ENCODE measurements at places on chromosomes 11 and 22. TPM values are rescaled to one million over a fixed set of nuclear protein-coding genes. Genes with fewer than 3 reads are reported as not detected.
A peak's percentile ranks its signal among the peaks of the same experiment; 100 is the strongest.

DNA sequence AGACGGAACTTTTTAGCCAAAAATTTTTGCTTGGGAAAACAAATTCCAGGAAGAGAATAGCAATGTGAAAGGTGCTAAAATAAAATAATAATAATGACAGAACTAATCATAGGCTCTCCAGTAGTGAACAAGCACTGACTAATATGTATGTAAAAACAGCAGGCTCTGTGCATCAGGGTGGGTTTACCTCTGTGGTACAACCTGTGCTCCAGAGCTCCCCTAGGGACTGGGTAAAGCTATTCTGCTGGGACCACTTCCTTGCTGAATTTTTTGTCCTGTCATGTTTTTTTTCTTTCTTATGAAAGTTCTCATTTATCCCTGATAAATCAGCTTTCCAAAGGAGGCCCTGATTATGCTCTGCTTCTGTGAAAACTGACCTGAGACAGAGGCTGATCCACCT, 18.8 kb downstream of the LUZP2 start:
- no peaks in the 10 kb centered on the region for H3K36me3 ChIP-seq

GLB1L2 gene
- total RNA-seq: 1.1 TPM

IL10RA gene
- total RNA-seq: 123 TPM

DNA sequence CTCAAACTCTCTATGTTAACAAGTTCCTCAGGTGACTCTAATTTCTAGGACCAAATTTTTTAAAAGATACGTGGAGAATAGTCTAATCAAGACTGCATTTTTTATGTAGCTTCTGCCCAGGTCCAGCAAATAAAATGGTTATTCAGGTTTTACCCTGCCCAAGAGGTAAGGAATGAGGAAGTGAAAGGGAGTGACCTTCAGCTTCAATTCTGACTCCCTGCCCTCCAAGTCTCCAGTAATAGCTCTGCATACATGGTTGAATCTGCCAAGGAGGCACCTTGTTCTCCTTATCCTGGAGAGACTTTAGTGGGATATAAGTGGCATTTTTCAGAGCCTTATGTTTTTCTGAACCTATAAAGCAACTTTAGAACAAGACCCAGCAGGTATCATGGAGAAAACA, 15.5 kb downstream of the MUC15 start:
- no peaks in the 10 kb centered on the region for H3K36me3 ChIP-seq
- H3K4me1 ChIP-seq: no peaks in the 10 kb centered on the region
- no peak overlapping the region for H3K27ac ChIP-seq
- H3K27me3 ChIP-seq: no peaks in the 10 kb centered on the region

CNGA4 gene
- 0.46 TPM for total RNA-seq

GRCh38 chr11:123221096-123221561, 26.1 kb upstream of the CLMP start:
- no peaks in the 10 kb centered on the region for H3K4me1 ChIP-seq
- no peak overlapping the region for H3K27ac ChIP-seq
- no peak overlapping the region for H3K4me3 ChIP-seq

GRCh38 chr11:86418106-86418505, 43.4 kb downstream of the CCDC81 start:
- DNase-seq: no peak
- no peak overlapping the region for H3K4me3 ChIP-seq
- no peaks in the 10 kb centered on the region for H3K36me3 ChIP-seq
- H3K27ac ChIP-seq: no peak overlapping the region

- H3K4me3 ChIP-seq: peak overlapping the region; percentile 93
- no peaks in the 10 kb centered on the region for H3K27me3 ChIP-seq
- H3K27ac ChIP-seq: peak overlapping the region; percentile 100
- H3K4me1 ChIP-seq: peaks cover 72% of the 10 kb centered on the region
- no peak for DNase-seq
Observed at GRCh38 chr11:111944139-111944538, 7.0 kb downstream of the DIXDC1 start.

- H3K27ac ChIP-seq: no peak overlapping the region
- H3K4me3 ChIP-seq: no peak overlapping the region
- no peak for DNase-seq
- H3K36me3 ChIP-seq: peaks cover 2% of the 10 kb centered on the region
Observed at GRCh38 chr22:43587574-43587973, 175.8 kb downstream of the MPPED1 start.

GRCh38 chr11:16812274-16812673, 73.8 kb downstream of the C11orf58 start:
- no peaks in the 10 kb centered on the region for H3K27me3 ChIP-seq
- H3K4me1 ChIP-seq: no peaks in the 10 kb centered on the region
- H3K36me3 ChIP-seq: no peaks in the 10 kb centered on the region
- no peak for DNase-seq
- no peak overlapping the region for H3K4me3 ChIP-seq

- DNase-seq: no peak
- H3K36me3 ChIP-seq: peaks cover 34% of the 10 kb centered on the region
- no peaks in the 10 kb centered on the region for H3K27me3 ChIP-seq
- peaks cover 76% of the 10 kb centered on the region for H3K4me1 ChIP-seq
- H3K4me3 ChIP-seq: peak overlapping the region; percentile 78
Observed at GRCh38 chr11:64763526-64764039, 3.8 kb upstream of the PYGM start.

GRCh38 chr22:25511725-25512124, 52.8 kb upstream of the GRK3 start:
- no peaks in the 10 kb centered on the region for H3K4me1 ChIP-seq
- no peaks in the 10 kb centered on the region for H3K27me3 ChIP-seq
- peaks cover 3% of the 10 kb centered on the region for H3K36me3 ChIP-seq

- H3K4me1 ChIP-seq: peaks cover 17% of the 10 kb centered on the region
- DNase-seq: no peak
- no peak overlapping the region for H3K4me3 ChIP-seq
- H3K27ac ChIP-seq: no peak overlapping the region
- H3K27me3 ChIP-seq: peaks cover 14% of the 10 kb centered on the region
Observed at GRCh38 chr11:70265341-70265740, 5.1 kb upstream of the PPFIA1 start.

DNA sequence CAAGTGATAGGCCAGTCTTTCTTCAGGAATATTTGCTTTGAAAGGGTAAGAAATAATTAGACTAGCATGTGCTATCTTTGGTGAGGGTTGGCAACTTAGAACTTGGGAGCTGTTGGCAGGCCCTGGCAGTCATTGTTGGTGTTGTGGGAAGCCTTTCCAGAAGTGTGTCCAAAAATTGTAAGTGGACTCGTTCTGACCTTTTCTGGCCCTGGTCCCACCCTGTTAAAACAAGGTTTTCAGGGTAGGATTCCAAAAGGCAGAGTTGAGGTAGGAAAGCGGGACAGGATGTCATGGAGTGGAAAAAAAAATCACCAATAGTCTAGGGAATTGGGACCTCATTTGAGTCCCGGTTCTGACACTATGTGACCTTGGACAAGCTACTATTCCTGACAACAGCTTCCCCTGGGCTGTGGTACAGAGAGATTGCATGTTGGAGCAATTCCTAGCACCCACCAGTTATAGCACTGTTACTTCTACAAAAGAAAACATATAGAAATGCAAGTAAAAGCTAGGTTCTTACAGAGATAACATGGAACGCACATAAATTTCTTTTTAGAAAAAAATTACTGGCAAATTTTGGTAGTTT, 299.3 kb upstream of the DDI1 start:
- H3K36me3 ChIP-seq: no peaks in the 10 kb centered on the region

Data from activated T-cell treated with anti-CD3 and anti-CD28 coated beads, Interleukin-2, amount 50 U/mL, for 72 hours (primary cell).